ENCODE measurements at places on chromosomes 6 and 20.

- no peak for DNase-seq
Measured at GRCh38 chr6:27238010-27238983, 9.2 kb upstream of the PRSS16 start.

DNA sequence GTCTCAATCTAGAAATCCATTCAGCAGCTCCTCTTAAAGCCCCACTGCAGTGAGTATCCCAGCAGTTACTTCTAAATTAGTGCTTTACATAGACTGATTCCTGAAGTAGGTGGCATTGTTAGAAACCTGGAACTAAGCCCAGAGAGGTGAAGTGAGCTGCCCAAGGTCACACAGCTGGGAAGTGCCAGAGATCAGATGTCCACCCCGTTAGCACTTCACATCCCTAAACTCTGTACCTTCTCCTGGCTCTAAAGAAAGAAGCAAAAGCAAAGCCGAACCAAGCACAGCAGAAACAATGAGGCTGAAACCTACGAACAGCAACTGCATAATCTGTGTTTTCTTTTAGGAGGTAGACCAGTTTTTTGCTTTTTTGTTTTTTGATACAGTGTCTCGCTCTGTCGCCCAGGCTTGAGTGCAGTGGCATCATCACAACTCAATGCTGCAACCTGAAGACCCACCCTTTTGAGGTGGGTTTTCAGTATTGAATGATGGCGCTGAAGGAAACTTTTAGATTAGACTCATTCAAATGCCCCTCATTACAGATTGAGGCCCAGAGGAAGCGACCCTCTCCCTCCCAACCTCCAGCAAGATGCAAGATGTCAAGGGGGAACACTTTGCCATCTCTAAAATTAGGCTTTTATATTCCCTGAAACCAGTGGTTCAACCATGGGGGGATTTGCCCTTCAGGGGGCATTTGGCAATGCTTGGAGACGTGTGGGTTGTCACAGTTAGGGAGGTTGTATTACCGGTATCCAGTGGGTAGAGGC lies 3.2 kb upstream of the ZMYND8 start:
- DNase-seq, result no peak

- no peak for DNase-seq
Measured at GRCh38 chr6:163897669-163898068, 483.2 kb downstream of the QKI start.

GRCh38 chr6:87756858-87757257 lies 54.8 kb upstream of the AKIRIN2 start:
- DNase-seq, result peak; percentile 34

DNA sequence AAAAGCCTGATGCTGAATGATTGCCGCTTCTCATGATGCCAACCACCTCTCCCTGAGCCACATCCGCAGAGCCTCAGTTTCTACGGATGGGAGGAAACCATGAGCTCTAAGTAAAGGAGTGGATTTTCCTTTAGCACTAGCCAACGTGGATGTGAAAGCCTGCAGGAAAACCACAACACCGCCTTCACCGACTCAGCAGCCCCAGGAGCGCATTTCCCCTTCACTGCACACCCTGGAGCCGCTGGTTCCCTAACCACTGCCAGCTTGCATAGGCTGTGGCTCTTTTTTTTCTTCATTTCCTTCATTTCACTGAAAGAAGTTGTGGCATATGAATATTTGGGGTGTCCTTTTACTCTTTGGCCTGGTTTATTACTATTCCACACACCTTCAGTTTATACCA lies 50.5 kb upstream of the SSTR4 start:
- DNase-seq, result no peak

DNA sequence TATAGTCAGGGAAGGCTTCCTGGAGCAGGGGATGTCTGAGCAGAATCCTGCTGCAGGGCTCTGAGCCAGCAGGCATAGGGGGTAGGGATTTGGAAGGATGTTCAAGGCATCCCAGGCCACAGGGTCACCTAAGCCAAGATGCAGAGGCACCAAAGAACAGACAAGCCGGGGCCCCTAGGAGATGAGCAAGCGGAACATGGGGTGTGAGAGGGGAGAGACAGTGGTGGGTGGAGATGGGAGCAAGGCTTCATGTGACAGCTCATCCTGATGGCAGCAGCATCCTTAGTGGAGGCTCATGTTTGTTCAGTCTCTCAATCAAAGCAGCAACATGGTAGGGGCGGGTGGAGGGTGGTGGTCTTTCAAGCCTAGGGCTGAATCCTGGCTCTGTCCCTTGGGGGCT lies 29.8 kb upstream of the TCP11 start:
- DNase-seq, result no peak

GRCh38 chr6:108942556-108943492 lies 94.6 kb downstream of the ARMC2 start:
- no peak for DNase-seq
